ENCODE measurements at places on chromosomes 11 and 22. TPM values are rescaled to one million over a fixed set of nuclear protein-coding genes. Genes with fewer than 3 reads are reported as not detected.

Gene TIMM10
- total RNA-seq = 43.0 TPM

Gene SMC1B
- total RNA-seq = not detected

Gene DRG1
- total RNA-seq = 85.8 TPM

Gene OR51F2
- total RNA-seq = not detected

Gene EEF1G
- 1,734 TPM for total RNA-seq
